ENCODE measurements at places on chromosomes 1 and 21. TPM values are rescaled to one million over a fixed set of nuclear protein-coding genes. Genes with fewer than 3 reads are reported as not detected.

GRCh38 chr1:154846565-154847442, 23.3 kb downstream of the KCNN3 start:
- DNase-seq, result no peak

GRCh38 chr1:119582801-119583200, 65.3 kb downstream of the ZNF697 start:
- no peak for DNase-seq

DNA sequence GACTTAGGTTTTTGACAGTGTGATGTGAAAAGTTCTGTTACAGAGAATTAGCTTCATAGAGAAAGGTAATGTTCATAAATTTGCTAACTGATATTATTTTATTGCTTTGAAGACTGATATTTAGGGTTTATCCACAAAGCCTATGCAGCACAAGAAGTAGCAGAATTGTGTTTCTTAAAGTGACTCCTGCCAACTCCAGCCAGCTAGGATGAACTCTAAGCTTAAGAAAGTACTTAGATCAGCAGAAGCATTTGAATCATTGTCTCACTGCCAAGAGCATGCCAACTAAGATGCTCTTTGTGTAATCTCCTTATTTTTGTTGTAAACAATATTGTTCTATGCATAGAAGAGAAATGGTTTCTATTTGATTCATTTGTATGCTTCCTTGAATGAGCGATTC, 589.4 kb upstream of the ADGRL4 start:
- DNase-seq, result no peak

DNA sequence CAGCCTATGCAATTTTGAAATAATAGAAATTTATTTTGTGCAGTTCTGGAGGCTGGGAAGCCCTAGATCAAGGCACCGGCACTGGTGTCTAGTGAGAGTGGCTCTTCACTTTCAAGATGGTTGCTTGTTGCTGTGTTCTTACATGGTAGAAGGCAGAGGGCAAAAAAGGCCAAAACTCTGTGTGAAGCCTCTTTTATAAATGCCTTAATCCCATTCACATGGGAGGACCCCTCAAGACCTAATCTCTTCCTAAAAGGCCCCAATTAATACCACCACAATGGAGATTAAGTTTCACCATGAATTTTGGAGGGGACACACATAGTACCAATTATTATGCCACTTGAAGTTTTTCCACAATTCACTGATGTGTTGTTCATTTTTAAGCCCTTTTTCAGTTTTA, 21.0 kb downstream of the PRKAB2 start:
- no peak for DNase-seq

DNA sequence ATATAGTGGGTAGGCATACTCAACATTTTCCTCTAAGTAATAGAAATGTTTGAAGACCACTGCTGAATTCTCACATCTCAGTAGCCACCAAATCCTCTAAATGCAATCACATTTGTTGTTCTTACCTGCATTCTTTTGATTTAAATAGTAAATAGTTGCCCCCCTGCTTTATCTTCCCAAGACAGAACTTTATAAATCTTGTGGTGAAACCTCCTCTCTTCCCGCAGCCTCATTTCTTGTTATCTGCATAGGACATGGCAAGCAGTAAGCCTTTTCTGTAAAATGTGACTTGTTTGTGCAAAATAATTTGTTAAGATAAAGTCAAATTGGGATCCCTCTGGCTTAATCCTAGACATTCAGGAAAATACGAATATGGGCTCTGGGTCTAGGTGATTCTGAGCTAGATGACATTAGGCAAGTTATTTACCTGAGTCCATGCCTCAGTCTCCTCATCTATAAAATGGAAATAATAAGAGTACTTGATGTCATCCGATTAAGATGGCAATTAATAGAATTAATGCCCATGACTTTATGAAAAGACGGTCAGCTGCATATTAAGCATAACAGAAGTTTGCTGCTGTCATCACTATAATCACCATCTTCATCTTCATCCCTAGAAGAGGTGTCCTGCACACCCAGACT, 77.7 kb downstream of the LRRC8C start:
- DNase-seq, result no peak

GRCh38 chr1:77817368-77818209, 38.1 kb downstream of the MIGA1 start:
- DNase-seq, result no peak

- no peak for DNase-seq
Observed at GRCh38 chr1:152050886-152051675, 14.3 kb upstream of the S100A11 start.

- peak; percentile 75 for DNase-seq
Observed at GRCh38 chr1:41751804-41752513, 166.8 kb downstream of the HIVEP3 start.

- DNase-seq, result no peak
Observed at GRCh38 chr1:212045981-212046380, 10.4 kb downstream of the DTL start.

- no peak for DNase-seq
Observed at GRCh38 chr1:54945393-54945936, 35.0 kb upstream of the TMEM61 start.

GRCh38 chr1:72324451-72324850, 42.1 kb upstream of the NEGR1 start:
- no peak for DNase-seq

DNA sequence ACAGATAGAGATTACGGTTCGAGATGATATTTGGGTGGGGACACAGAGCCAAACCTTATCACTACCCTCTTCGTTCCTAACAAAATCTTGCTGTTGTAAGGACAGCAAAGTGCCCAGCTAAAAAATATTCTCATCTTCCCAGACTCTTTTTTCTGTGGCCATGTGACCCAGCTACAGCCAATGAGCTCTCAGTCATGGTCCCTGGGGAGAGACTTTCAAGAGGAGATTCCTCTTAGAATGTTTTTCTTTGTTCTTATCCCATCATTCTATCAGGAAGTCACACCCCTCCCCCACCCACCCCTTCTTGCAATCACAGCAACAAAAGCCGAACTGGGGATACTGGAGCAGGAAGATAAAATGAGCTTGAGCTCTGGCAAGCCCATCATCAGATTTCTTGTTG, 247.1 kb downstream of the CHRM3 start:
- no peak for DNase-seq

DNA sequence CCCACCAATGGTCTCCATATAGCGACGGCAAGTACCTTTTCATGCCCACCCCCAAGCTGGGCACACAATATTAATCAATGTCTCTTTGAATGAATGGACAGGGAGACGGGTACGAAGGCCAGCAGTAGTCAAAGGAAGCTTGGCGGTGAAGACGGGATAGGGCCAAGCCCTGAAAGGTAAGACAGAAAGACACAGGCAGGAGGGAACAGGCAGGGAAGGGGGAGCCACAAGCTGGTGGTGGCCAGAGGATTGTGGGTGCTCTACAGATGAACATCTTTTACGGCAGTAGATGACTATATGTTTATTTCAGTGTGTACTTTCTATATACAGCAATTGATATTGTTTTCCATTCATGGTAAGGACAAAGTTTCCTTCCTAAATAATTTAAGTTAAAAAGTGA, 16.3 kb downstream of the CAPZB start:
- DNase-seq, result no peak

- no peak for DNase-seq
Observed at GRCh38 chr1:143735764-143736461, 235.9 kb downstream of the FAM72C start.

DNA sequence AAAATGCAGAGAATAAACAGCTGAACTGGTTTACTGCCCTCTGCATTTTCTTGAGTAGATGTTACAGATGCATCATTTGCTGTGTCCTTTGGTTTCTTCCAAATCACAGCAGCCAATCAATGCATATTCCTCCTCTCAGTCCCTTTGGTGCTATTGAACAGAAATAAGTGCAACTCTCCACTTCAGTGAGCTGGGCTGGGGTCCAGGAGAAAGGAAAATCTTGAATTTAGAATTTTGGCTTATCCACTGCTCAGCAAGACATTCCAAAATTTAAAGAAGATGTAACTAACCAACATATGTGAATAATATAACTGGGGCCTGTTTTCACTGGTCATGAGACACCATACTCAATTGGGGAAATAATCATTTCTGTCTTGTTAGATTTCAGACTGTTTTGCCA, 39.2 kb downstream of the PRMT6 start:
- DNase-seq, result no peak

- DNase-seq, result no peak
Observed at GRCh38 chr1:40774266-40774998, 9.2 kb upstream of the KCNQ4 start.

DNA sequence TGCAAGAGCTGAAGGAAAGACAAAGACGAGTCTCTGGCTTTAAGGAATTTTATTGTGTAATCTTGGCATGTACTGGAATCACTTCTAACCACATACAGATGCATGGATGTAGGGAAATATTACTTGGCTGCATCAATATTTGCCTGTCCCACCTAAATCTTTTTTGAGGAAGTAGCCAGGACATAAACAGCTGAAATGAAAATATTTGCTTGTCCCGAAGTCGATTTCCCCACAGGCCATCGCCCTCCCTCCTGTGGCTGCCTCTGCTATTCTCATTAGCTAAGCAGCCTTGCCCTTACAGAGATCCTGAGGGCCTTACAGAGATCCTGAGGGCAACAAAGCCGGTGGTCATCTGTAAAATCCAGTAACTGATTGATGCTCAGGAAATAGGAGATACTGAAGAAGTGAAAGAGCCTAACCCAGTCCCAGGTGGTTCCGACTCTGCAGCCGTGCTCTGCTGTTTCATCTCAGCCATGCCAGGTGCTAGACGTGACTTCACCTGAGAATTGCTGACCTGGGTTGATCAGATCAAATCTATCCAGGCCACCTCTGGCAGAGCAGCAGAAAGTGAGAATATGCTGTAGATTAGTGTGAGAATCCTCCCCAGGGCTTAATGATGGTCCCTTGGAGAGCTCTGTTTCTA, 25.5 kb downstream of the MAN1C1 start:
- no peak for DNase-seq

GRCh38 chr1:15350551-15351200, 59.0 kb upstream of the EFHD2 start:
- no peak for DNase-seq

DNA sequence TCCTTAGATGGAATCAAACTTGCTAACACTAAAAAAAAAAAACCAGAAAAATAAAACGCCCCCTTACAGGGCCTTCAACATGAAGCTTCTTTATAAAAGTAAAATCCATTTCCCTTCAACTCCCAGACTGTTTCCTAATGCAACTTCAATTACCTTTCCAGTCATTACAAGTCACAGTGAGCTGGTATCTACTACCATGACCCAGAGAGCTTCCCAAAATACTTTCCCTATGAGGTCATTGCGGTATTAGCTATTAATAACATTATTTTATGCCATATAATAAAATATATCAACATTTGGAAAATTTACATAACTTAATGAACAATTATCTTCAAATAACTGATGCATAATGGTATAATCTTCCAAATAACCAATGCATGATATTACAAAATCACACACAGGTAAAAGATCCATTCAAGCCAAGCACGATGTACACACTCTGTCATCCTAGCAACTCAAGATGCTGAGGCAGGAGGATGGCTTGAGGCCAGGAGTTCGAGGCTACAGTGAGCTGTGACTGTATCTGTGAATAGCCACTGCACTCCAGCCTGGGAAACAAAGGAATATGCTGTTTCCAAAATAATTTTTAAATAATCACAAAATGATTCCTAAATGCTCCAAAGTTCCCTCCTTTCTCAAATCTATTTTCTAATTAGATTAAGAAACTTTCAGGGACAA, 24.1 kb downstream of the EIF4G3 start:
- no peak for DNase-seq

DNA sequence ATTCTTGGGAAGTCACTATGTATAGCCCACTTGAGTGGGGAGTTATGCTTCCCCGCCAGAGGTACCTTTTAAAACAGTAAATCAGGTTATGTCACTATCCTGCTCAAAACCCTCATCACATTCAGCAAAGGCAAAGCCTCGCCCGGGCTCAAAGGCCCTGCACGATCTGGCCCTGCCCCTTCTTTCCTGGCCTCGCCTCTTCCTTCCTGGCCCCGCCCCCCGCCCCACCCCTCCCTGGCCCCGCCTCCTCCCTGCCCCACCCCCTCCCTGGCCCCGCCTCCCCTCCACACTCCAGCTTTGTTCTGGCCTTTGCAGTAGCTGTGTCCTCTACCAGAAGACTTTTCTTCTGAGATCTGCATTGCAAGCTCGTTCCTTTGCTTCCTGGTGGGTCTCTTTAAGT, 6.6 kb downstream of the LDLRAD2 start:
- DNase-seq, result no peak

DNA sequence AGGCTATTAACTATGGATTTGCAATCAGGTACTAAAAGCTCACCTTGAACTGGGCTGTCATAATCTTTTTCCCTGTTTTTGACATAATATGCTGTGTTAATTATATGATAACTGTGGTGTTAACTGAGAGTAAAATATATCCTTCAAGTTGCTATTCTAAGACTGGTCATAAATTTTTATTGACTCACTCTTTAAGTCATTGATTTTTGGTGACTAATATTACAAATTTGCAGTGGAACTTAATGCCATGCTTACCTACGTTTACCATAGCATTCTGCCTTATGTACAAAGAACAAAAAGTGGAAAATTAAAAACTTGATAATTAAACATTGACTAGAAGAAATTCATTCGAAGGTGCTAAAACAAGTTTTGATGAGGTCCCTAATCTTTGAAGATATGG, 872.4 kb downstream of the BRINP3 start:
- no peak for DNase-seq

GRCh38 chr1:58979086-58979485, 195.2 kb upstream of the JUN start:
- no peak for DNase-seq

DNA sequence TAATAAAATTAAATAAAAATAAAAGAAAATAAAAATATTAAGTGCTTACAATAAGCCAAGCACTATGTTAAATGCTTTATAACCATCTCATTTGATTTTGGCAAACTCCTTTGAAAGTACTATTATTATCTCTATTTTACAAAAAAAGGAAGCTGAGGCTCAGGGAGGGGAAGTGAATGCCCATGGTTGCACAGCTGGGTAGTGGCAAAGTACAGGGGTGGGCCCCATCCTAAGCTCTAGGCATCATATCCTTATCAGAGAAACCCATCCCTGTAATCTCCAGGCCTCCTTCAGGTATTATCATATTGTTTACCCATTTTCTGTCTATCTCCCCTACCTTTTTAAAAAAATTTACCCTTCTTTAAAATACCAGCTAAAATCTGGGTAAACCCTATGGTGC, 2.3 kb upstream of the MED18 start:
- no peak for DNase-seq

The SPATA17 gene
- total RNA-seq, result 0.22 TPM

The GSTM5 gene
- total RNA-seq, result not detected

The ECM1 gene
- 13.1 TPM for total RNA-seq

The ASCL5 gene
- not detected for total RNA-seq

The TSPEAR gene
- not detected for total RNA-seq

The HHAT gene
- total RNA-seq, result 10.9 TPM

The OR2T29 gene
- not detected for total RNA-seq

The RPS6KC1 gene
- 8.3 TPM for total RNA-seq

The DNAJC28 gene
- 0.92 TPM for total RNA-seq

The CDA gene
- total RNA-seq, result 6.0 TPM

The LMX1A gene
- not detected for total RNA-seq

The DTL gene
- 31.5 TPM for total RNA-seq

Data from epithelial cell of proximal tubule (primary cell).